ENCODE measurements at places on chromosomes 5 and 9. TPM values are rescaled to one million over a fixed set of nuclear protein-coding genes. Genes with fewer than 3 reads are reported as not detected.
A peak's percentile ranks its signal among the peaks of the same experiment; 100 is the strongest.

Gene SLC23A1
- not detected for total RNA-seq

Gene PCDHB9
- 2.6 TPM for total RNA-seq

Gene LHX6
- not detected for total RNA-seq

Gene FAM78A
- total RNA-seq = 0.33 TPM

Gene ZNF462
- total RNA-seq = 11.5 TPM

Gene NPR3
- 43.0 TPM for total RNA-seq

Gene BNC2
- total RNA-seq = 19.1 TPM

Gene ZBTB43
- 10.0 TPM for total RNA-seq

Gene SLC4A9
- not detected for total RNA-seq

Gene GRXCR2
- total RNA-seq = not detected

Gene ZFP2
- not detected for total RNA-seq

DNA sequence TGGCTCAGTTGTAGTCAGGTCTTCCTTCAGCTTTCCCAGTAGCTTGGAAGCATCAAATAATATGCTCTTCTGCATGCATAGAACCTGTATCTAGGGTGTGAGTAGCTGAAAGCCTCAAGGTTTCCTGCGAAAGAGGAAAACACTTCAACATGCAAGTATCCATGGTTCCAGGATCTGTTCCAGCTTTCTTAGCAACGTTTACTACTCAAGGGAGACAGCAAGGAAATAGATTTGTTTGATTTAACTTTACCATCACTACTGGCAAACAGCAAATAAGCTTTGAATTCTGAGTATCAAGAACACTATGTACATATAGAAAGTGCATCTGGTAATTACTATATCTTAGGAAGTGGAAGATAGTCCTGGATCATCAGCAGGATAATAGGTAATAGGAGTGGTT lies 341.0 kb downstream of the PRR16 start:
- no peak overlapping the region for H3K4me3 ChIP-seq
- no peaks in the 10 kb centered on the region for H3K36me3 ChIP-seq
- H3K27ac ChIP-seq = no peak overlapping the region
- H3K27me3 ChIP-seq = no peaks in the 10 kb centered on the region
- no peak for DNase-seq

DNA sequence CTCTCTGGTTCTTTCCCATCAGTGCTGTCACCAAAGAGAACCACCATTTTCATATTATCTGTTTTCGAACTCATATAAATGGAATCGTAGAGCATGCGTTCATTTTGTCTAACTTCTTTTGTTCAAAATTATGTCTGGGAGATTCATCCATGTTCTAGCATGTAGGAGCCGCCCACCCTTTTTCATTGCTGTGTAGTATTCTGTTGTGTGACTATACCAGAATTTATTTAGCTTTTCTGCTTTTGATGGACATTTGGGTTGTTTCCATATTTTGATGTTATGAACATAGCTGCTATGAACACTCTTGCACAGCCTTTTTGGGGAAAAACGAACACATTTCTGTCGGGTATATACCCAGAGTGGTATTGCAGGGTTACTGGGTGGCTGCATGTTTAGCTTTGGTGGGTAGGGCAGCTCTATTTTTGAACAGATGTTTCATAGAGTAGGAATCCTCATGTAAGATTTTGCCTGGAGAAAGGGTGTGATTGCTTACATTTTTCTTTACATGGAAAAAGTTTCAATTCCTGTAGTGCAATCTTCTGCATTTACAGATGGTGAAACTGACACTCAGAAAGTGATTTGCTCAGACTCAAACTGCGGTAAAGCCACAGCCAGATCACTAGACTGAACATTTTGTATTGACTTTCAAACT lies 100.2 kb upstream of the IL12B start:
- H3K4me3 ChIP-seq = no peak overlapping the region
- no peak for DNase-seq
- H3K27ac ChIP-seq = no peak overlapping the region
- H3K36me3 ChIP-seq = no peaks in the 10 kb centered on the region

GRCh38 chr5:140977003-140977402 lies 10.7 kb downstream of the PCDHAC2 start:
- no peak overlapping the region for H3K27ac ChIP-seq
- H3K4me1 ChIP-seq = no peaks in the 10 kb centered on the region
- no peak overlapping the region for H3K4me3 ChIP-seq
- no peak for DNase-seq
- H3K36me3 ChIP-seq = no peaks in the 10 kb centered on the region
- no peaks in the 10 kb centered on the region for H3K27me3 ChIP-seq

GRCh38 chr9:27572061-27572460 lies 1.2 kb downstream of the C9orf72 start:
- peak overlapping the region; percentile 96 for H3K27ac ChIP-seq
- peaks cover 3% of the 10 kb centered on the region for H3K27me3 ChIP-seq
- H3K4me3 ChIP-seq = peak overlapping the region; percentile 90

- DNase-seq = no peak
- no peak overlapping the region for H3K4me3 ChIP-seq
- H3K27ac ChIP-seq = peak overlapping the region; percentile 5
- H3K4me1 ChIP-seq = peaks cover 16% of the 10 kb centered on the region
- H3K27me3 ChIP-seq = no peaks in the 10 kb centered on the region
- H3K36me3 ChIP-seq = peaks cover 29% of the 10 kb centered on the region
Measured at GRCh38 chr5:95543017-95543705, 11.6 kb downstream of the SKIC3 start.

DNA sequence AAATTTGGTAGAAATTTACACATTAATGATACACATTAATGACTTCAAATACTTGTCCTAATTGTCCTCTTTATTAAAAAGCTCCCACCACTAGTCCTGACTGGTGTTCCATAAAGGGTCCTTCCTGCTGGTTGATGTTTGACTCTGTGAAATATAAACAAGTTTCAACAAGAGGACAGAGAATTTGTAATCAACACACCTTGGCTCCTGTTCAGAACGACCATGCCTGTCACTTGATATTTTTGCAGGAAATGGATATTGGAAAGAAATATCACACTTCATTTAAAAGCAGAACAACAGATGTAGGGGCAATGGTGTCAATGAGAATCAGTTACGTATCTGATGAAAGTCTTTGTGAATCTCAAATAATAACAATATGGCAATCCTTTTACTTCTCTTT lies 211.7 kb downstream of the ENC1 start:
- H3K4me3 ChIP-seq = no peak overlapping the region
- DNase-seq = no peak
- H3K36me3 ChIP-seq = no peaks in the 10 kb centered on the region
- peaks cover 11% of the 10 kb centered on the region for H3K27me3 ChIP-seq

GRCh38 chr9:110767559-110768063 lies 99.0 kb downstream of the MUSK start:
- H3K27me3 ChIP-seq = no peaks in the 10 kb centered on the region
- peak overlapping the region; percentile 64 for H3K4me3 ChIP-seq
- peak overlapping the region; percentile 63 for H3K27ac ChIP-seq
- H3K4me1 ChIP-seq = peaks cover 49% of the 10 kb centered on the region
- DNase-seq = no peak

DNA sequence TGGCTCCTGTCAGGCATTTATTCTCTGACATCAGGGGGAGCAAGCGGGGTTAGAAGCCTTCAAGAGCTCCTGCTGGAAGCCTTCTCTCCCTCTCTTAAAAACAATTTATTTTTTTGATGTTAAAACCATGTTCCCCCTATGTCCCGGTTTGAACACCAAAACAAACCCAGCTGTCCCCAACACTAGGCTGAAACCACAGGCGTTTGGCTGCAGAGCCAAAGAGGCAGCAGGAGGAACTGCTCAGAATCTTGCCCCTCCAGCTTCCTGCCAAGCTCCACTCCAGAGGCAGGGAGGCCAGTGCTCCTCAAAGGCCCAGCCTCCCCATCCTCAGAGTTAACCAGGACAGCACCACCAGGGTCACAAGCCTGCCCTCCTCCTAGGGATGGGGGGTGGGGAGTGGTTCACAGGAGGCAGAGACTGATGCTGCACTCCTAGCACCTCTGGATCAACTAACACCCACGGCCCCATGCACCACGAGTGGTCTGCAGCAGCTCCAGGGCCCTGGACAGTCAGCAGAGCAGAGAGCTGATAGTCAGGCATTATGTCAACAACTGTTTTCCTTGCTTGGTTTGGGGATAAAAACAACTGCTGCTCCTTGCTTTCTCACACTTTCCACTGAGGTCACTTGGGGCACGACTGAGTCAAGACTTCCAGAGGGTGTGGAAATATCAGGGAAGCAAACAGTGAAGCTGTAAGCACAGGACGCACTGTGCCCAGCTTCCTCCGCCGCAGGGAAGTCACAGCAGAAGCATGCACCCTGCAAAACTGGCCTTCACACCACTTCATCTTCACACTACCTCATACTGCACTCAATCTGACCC lies 96.5 kb upstream of the ADRA1B start:
- H3K27ac ChIP-seq = no peak overlapping the region
- no peaks in the 10 kb centered on the region for H3K27me3 ChIP-seq
- H3K36me3 ChIP-seq = no peaks in the 10 kb centered on the region
- peak; percentile 32 for DNase-seq
- H3K4me1 ChIP-seq = peaks cover 49% of the 10 kb centered on the region

GRCh38 chr9:99071313-99072039 lies 33.4 kb upstream of the TGFBR1 start:
- peaks cover 46% of the 10 kb centered on the region for H3K4me1 ChIP-seq
- no peaks in the 10 kb centered on the region for H3K36me3 ChIP-seq
- no peak for DNase-seq
- H3K27ac ChIP-seq = no peak overlapping the region
- no peak overlapping the region for H3K4me3 ChIP-seq
- H3K27me3 ChIP-seq = no peaks in the 10 kb centered on the region

GRCh38 chr5:18977880-18978279 lies 1010.1 kb downstream of the CDH18 start:
- no peak for DNase-seq
- no peaks in the 10 kb centered on the region for H3K36me3 ChIP-seq
- no peaks in the 10 kb centered on the region for H3K4me1 ChIP-seq
- no peak overlapping the region for H3K4me3 ChIP-seq
- no peak overlapping the region for H3K27ac ChIP-seq

DNA sequence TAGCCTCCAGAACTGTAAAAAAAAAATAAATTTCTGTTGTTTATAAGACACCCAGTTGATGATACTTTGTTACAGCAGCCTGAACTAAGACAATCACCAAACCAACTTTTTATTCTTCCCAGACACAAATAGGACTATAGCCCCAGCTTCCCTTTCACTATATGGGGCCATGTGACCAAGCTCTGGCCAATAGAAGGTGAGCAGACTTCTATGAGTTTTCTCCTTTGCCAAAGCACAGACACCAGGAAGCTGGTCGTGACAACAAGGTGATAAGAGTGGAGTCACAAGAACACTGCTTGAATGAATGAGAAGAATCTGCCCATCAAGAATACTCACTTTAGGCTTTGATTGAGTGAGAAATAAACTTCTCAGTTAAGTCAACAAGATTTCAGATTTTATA lies 217.7 kb downstream of the DEPDC1B start:
- no peak overlapping the region for H3K27ac ChIP-seq
- H3K36me3 ChIP-seq = no peaks in the 10 kb centered on the region
- H3K4me3 ChIP-seq = no peak overlapping the region

DNA sequence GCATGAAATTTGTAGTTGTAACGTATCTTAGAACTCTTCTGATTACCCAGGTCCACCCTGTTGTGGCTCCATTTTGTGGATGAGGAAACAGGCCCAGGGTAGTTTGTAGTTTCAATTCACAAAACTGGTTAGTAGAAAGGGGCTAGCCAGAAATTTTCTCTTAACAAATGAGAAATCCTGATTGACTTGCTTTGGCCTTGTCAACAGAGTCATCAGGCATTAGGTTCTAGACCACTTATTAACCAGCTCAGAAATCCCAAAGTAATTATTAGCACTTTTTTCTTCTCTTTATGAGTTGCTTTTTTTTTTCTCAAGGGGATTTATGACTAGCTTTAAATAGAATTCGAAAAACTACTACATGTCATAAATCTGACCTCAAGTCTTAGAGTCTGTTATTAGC lies 160.2 kb downstream of the SH3GL2 start:
- no peak overlapping the region for H3K4me3 ChIP-seq
- peaks cover 2% of the 10 kb centered on the region for H3K27me3 ChIP-seq
- no peaks in the 10 kb centered on the region for H3K36me3 ChIP-seq

GRCh38 chr9:673264-673965 lies 168.1 kb upstream of the DMRT1 start:
- no peaks in the 10 kb centered on the region for H3K27me3 ChIP-seq
- H3K27ac ChIP-seq = no peak overlapping the region
- no peak for DNase-seq
- no peak overlapping the region for H3K4me3 ChIP-seq
- peaks cover 29% of the 10 kb centered on the region for H3K4me1 ChIP-seq

GRCh38 chr5:111278858-111279504 lies 54.8 kb downstream of the CAMK4 start:
- H3K36me3 ChIP-seq = no peaks in the 10 kb centered on the region
- no peak for DNase-seq
- no peaks in the 10 kb centered on the region for H3K4me1 ChIP-seq
- no peak overlapping the region for H3K4me3 ChIP-seq
- H3K27ac ChIP-seq = no peak overlapping the region
- no peaks in the 10 kb centered on the region for H3K27me3 ChIP-seq

GRCh38 chr9:94655739-94656138 lies 16.4 kb upstream of the FBP1 start:
- H3K27me3 ChIP-seq = peaks cover 15% of the 10 kb centered on the region
- no peaks in the 10 kb centered on the region for H3K36me3 ChIP-seq
- H3K4me1 ChIP-seq = peaks cover 20% of the 10 kb centered on the region
- peak overlapping the region; percentile 6 for H3K4me3 ChIP-seq

DNA sequence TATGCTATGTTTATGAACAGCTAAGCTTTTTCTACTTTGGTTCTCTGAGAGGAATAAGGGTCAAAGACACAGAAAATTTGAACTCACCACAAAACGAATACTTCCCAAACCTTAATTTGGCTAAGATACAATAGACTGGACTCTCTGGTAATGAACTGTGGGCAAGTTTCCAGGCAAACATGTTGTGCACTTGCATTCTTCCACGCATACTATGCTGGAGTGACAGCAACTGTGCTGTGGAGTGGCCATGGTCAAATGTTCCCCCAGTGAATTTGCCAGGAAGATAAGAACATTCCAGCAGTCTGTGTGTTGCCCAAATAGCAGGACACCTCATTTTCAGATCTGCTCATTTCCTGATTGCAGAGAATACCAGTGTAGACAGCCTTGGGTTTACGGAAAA lies 275.3 kb upstream of the IL12B start:
- no peaks in the 10 kb centered on the region for H3K36me3 ChIP-seq
- H3K4me3 ChIP-seq = no peak overlapping the region
- H3K4me1 ChIP-seq = no peaks in the 10 kb centered on the region
- peaks cover 2% of the 10 kb centered on the region for H3K27me3 ChIP-seq

DNA sequence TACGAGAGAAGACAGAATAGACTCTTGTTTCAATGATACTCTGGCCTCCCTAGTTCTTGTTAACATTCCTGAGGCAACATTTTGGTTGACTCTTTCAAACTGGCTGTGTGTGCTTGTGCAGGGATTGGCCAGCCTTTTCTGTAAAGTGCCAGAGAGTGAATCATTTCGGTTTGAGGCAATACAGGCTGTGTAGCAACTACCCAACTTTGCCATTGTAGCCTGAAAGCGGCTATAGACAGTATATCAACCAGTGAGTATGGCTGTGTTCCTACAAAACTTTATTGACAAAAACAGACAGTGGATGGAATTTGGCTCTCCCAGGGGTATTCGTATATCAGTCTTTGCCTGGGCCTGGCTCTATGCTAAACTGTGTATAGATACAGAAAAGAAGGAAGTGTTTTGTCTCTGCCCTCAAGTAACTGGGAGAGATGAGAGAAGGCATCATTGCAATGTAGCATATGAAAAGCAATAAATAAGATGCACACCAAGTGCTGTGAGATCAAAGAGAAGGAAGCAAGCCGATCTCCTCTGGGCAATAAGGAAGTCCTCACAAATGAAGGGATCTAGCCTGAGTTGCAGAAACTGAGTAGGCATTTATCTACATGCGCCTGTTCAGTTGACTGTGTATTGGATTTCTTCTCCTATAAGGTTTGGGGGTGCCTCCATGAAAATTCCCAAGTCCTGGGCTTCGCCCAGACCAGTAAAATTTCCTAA lies 568.0 kb upstream of the KLF4 start:
- no peaks in the 10 kb centered on the region for H3K36me3 ChIP-seq
- peak overlapping the region; percentile 74 for H3K27ac ChIP-seq
- peaks cover 58% of the 10 kb centered on the region for H3K4me1 ChIP-seq
